ENCODE measurements at places on chromosomes 16 and 17. TPM values are rescaled to one million over a fixed set of nuclear protein-coding genes. Genes with fewer than 3 reads are reported as not detected.
A peak's percentile ranks its signal among the peaks of the same experiment; 100 is the strongest.

Gene CFDP1
- 22.9 TPM for total RNA-seq

Gene OR2C1
- not detected for total RNA-seq

Gene PPP1R27
- total RNA-seq: not detected

Gene MAPT
- 3.5 TPM for total RNA-seq

Gene KRTAP9-2
- total RNA-seq: not detected

Gene CACNG5
- not detected for total RNA-seq

Gene KRT20
- total RNA-seq: not detected

Gene IRF8
- total RNA-seq: not detected

DNA sequence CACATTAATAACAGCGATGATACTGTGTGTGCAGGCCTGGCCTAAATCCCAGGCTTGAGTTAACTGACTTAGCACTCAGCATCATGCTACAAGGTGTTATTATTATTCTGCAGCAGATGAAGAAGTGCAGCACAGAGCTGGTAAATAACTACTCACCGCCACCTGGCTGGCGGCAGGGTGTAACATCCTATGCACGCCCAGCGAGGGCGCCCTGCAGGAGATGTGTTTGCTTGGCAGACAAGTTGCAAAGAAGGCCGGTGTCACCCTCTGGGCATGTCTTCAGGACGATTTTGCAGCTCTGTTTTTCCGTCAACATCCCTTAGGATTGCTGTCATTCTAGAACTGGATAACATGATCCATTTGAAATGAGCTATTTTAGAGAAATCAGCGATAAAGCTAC lies 30.1 kb downstream of the DNAH9 start:
- no peak for DNase-seq

- no peak for DNase-seq
These were observed 388.2 kb upstream of the MAF start for GRCh38 chr16:79988721-79989220.

- peak; percentile 86 for DNase-seq
These were observed 53.1 kb upstream of the ABCC11 start for GRCh38 chr16:48300391-48300856.

- DNase-seq: no peak
These were observed 6.1 kb upstream of the LIG3 start for GRCh38 chr17:34974179-34974578.

GRCh38 chr16:80909720-80910119 lies 97.0 kb downstream of the CMC2 start:
- DNase-seq: no peak

GRCh38 chr16:13909872-13910303 lies 10.1 kb upstream of the ERCC4 start:
- no peak for DNase-seq

- no peak for DNase-seq
These were observed 1.5 kb upstream of the PNMT start for GRCh38 chr17:39666601-39667261.

- no peak for DNase-seq
These were observed 34.2 kb upstream of the HS3ST3A1 start for GRCh38 chr17:13635951-13636350.

DNA sequence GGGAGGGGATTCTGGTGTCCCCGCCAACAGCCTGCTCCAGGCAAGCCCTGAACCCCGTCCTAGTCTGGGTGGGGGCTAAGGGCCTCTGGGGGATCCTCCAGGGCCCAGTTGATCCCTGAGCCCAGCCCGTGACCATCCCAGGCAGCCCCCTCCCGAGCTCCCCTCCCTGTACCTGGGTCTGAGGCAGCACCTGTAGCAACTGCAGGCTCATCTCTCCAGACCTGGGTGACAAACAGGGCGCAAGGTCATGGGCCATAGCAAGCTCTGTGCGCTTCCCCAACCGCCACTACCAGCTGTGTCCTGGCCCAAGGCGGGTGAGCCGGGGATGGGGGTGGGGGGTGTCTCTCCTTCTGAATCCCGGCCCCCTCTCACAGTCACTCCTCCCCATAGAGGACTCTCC lies 10.6 kb downstream of the CNGB1 start:
- no peak for DNase-seq

DNA sequence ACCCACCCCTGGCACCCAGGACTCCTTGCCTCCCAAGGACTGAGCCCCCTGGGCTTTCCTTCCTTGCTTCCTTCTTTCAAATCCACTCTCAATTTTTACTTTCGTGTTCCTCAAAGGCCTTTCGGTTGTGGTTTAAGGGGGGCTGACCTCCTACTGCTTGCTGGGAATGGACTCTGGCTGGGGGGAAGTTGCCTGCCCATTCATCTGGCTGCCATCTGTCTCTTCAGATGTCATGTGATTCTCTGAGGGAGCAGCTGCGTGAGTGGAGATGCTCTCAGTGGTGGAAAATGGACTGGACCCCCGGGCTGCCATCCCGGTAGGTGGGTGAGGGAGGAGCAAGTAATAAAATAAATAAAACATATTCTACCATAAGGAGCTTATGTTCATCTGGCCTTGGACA lies 93.8 kb upstream of the RPRML start:
- no peak for DNase-seq

DNA sequence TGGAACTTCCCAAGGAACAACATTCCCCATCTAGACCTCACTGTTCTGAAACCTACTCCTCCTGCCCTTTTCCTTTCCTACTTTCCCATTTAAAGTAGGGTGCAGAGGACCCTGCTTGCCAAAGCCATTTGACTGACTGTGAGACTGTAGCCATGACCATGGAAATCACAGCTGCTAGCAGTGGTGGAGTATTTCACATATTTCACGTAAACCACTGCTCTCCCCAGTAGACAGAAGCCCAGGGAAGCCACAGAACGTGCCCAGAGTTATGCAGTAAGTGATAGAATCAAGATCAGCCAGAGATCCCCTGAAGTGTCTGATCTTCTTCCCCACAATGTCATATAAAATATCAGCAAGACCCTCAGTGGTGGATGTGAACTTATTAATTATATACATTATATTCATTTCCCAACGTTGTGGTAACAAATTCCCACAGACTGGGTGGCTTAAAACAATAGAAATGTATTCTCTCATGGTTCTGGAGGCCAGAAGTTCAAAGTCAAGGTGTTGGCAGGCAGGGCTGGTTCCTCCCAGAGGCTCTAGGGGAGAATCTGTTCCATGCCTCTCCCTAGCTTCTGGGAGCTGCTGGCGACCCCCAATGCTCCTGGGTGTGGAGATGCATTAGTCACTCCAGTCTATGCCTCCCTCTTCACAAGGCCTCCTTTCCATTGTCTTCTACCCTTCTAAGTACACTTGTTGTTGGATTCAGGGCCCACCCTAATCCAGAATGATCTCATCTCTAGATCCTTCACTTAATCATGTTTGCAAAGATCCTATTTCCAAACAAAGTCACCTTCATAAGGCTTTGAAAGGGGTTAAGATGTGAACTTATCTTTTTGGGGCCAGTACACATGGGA lies 20.7 kb upstream of the PRM1 start:
- DNase-seq: no peak
